A549 treated with CORT108297 at 1 μM for 4 hours (cell line): ENCODE measurements at places on chromosomes 4 and X. TPM values are rescaled to one million over a fixed set of nuclear protein-coding genes. Genes with fewer than 3 reads are reported as not detected.

The RASL11B gene
- total RNA-seq = 0.05 to 0.20 TPM (median 0.07 TPM) in 5 replicates

The FHIP1A gene
- total RNA-seq = 0.07 to 0.28 TPM (median 0.12 TPM) in 5 replicates

The CXorf49 gene
- total RNA-seq = not detected in 5 replicates

The CXCL6 gene
- 0.05 to 0.12 TPM (median 0.07 TPM) in 3 of 5 replicates, not detected in the others for total RNA-seq

The TMEM187 gene
- total RNA-seq = 5.4 to 6.7 TPM (median 5.6 TPM) in 5 replicates
